ENCODE measurements at places on chromosomes 11 and 22.

DNA sequence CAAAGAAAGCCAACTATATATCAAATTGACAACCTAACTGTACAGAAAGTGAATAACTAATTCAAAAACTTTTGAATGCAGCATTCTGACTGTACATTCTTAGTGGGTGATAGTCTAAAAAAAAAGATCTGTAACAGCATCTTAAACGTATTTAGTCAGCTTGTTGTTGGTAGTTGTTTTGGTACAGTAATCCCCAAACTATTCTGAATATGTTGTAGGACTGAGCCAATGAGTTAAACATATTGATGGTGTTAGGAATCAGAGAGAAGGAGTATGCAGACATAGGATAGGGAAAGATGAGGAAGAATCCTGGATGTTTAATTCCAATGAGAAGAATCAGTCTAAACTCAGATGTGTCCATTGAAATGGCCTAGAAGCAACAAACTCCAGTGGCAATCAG, 41.9 kb upstream of the KIRREL3 start:
- DNase-seq: no peak

- DNase-seq: no peak
These were observed 14.6 kb downstream of the GLB1L2 start for GRCh38 chr11:134346101-134346975.

- no peak for DNase-seq
These were observed 156.8 kb downstream of the SPON1 start for GRCh38 chr11:14119357-14119756.

DNA sequence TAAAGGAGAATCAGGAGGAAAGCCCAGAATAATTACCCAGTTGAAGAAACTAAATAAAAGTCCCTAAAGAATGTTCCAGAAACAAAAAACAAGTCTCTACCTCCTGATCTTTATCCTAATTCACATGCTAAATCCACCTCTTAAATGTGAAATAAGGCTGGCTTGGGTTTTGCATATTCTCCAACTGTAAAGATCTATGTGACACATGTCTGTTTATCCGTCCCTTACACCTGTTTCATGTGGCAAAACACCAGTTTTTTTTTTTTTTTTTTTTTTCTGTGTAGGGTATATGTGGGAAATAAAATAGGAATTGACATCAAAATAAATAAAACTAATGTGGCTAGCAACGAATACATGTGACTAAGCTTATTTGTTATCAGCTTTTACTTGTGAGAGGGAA, 70.5 kb downstream of the NARS2 start:
- DNase-seq: no peak

GRCh38 chr11:130909650-130910049, 6.6 kb downstream of the SNX19 start:
- no peak for DNase-seq

DNA sequence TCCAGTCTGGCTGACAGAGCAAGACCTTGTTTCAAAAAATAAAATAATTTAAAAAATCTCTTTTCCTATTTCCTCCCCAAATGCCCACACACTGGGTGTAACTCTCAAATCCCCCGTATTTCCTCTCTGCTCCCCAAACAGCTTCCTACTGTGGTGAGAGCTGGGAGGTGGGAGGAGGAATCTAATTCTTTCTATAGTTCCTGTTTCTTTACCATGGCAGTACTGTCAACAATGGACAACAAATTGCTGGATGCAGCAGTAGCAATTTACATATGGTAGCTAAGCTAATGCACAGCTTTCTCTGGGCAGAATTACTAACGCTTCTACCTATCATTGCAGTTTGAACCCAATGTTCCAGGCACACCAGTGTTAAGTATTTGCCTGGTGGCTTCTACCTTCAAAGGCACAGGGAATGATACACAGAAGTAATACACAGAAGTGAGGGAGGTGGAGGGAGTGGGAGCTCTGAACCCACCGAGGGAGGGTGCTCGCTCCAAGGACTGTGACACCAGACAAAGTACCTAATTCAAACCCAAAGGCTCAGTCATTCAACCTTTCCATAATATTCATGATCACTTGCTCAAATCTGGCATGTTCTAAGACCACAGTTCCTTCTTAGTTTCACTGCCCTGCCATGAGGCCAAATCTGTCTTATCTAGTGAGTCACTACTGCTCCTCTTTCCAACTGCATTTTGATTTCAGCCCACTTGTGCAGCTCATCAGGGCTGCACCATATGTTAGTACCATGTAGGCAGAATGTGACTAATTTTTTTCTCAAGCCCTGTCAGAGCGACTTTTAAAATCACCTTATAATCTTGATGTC, 37.9 kb downstream of the CELF1 start:
- DNase-seq: no peak

DNA sequence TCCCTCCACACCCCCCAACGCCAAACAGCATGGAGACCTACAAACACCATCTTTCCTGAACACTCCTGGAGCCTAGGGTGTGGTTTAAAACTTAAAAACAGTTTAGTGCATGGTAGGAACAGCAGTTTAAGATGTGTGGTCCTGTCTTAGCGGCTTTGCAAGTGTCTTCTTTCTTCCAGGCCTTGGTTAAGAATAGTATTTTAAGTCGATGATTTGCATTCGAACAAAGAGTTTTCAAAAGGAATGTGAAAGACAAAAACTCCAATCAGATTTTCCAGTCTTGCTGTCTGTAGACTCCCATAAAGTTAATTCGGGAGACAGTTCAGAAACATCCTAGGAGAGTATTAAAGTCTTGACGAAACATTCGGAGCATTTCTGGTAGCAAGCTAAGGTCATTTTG, 3.7 kb downstream of the FGF4 start:
- DNase-seq: no peak

DNA sequence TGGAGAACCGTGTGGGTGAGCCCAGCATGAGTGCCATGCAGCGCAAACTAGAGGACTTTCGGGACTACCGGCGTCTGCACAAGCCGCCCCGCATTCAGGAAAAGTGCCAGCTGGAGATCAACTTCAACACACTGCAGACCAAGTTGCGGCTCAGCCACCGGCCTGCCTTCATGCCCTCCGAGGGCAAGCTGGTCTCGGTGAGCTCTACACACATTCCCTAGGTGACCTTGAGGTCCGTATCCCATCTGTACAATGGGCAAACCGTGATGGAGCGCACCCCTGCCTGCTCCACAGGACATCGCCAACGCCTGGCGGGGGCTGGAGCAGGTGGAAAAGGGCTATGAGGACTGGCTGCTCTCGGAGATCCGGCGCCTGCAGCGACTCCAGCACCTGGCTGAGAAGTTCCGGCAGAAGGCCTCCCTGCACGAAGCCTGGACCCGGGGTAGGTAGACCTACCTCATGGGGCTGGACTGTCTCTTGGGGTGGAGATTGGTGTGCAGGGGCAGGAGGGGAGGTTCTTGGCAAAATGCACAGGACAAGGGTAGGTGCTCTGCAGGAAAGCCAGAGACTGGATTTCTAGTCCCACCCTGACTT, 10.6 kb downstream of the CTSF start:
- DNase-seq: no peak

DNA sequence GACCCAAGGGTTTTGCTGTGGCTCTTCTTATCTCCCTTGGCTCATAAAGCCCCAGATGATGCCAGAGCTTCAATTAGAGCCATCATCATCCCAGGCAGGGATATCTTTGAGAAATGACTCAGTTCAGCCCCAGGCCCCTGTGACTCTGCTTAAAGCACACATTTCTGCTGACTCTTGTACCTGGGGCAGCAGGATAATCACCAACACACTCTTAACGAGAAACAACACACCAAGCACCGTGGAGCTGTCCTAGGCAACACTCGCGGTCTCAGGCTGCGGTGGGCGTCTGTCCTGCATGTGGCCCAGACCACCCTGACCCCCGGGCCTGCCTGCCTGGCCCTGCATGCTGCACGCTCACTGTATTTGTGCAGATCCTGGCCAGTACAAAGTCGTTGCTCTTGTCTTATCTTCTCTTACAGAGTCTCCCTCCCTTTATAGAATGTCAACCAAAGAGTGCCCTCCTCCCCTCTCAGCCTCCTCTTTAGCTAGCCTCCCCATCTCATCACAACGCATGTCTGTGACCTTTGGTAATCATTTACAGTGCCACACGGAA, 114.2 kb upstream of the PARVA start:
- no peak for DNase-seq

- DNase-seq: no peak
These were observed 78.5 kb downstream of the SPON1 start for GRCh38 chr11:14041040-14041439.

- DNase-seq: no peak
These were observed 67.7 kb downstream of the THAP12 start for GRCh38 chr11:76313271-76313670.

DNA sequence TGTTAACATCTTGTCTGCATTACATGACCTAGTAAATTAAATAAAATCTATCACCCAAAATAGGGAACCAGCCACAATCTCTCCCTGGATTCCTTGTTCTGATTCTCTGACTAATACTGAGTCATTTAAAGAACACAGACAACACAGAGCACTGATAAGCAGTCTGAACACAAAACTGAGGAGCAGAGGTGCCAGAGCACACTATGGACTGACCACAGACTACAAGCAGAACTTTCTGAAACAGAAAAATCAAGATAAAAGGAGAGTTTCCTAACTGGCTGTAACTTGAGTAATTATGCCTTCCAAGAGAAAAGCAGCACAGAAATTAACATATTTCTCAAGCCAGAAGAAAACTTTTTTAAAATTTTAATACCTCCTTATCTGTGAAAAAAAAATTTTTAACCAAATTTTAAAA, 128.8 kb downstream of the SGSM3 start:
- no peak for DNase-seq

GRCh38 chr11:113293936-113294335, 20.4 kb upstream of the TTC12 start:
- DNase-seq: no peak

Data from anterior cingulate cortex (tissue), 58 donors.